ENCODE measurements at places on chromosomes 12 and 14. TPM values are rescaled to one million over a fixed set of nuclear protein-coding genes. Genes with fewer than 3 reads are reported as not detected.
A peak's percentile ranks its signal among the peaks of the same experiment; 100 is the strongest.

DNA sequence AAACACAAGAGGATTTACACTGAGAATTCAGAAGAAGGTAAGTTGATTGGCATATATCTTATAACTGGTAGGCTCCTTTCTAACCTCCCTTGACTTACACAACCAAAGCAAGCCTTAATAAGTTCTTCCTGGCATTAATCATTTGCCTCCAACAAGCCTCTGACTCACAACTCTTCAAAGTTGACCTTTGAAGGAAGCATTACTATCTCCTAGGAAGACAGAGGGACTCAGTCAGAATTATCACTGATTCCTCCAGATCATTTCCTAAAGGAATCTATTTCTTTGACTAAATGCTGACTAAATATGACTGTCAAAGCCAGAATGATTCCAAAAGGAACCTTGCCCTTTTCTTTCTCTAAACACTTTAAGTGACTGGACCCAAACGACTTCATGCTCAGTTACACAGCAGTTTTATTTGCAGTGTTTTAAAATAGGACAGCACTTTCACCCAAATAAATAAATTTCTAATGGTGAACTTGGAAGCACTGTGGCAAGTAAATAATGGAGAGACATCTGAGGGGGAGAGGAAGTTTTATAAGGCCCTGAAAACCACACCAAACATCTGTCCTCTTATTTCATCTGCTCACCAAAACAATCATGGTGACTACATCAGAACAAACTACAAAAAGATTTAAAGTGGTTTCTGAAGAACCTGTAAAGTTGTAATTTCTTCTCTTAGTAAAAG is 128.2 kb downstream of the KLHL28 start:
- peak; percentile 24 for DNase-seq

- DNase-seq: no peak
Measured at GRCh38 chr12:128795530-128796361, 28.0 kb downstream of the SLC15A4 start.

GRCh38 chr12:130335517-130336392 is 1.9 kb upstream of the PIWIL1 start:
- DNase-seq: peak; percentile 72

DNA sequence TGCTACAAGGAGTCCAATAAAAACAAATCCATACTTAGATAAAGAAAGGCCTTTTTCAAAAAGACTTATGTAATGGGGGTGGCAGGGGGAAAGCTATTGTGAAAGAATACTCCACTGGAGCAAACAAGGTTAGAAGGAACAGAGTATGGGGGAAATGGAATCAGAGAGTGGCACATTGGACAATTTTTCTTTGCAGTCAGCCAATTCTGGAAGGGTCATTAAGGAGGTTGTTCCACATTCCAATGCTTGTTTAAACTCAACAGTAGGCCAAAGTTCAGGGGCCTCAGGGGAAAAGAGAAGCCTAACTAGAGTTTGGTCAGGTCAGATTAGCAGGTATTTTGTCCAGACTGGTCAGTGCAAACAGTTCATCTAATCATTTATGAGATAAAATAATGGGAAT is 105.2 kb upstream of the RESF1 start:
- DNase-seq: no peak

DNA sequence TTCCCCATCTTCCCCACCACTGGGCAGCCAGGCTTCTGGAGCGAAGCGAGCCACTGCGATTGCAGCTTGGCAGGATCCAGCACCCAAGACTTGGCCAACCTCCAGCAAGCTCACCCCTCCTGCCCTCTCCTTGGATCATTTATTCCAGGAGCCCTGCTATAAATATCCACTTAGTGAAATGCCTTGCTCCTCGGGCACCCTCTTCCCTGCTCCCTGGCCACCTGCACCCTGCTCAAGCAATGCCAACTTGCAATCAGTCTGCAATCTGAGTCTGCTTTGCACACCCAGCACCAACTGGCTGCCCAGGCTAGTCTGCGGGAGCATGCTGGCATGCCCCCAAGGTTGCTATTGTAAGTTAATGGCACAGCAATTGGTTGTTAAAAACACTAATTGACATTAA is 666.0 kb downstream of the MED13L start:
- no peak for DNase-seq

GRCh38 chr12:3571323-3571722 is 80.3 kb downstream of the PRMT8 start:
- no peak for DNase-seq

DNA sequence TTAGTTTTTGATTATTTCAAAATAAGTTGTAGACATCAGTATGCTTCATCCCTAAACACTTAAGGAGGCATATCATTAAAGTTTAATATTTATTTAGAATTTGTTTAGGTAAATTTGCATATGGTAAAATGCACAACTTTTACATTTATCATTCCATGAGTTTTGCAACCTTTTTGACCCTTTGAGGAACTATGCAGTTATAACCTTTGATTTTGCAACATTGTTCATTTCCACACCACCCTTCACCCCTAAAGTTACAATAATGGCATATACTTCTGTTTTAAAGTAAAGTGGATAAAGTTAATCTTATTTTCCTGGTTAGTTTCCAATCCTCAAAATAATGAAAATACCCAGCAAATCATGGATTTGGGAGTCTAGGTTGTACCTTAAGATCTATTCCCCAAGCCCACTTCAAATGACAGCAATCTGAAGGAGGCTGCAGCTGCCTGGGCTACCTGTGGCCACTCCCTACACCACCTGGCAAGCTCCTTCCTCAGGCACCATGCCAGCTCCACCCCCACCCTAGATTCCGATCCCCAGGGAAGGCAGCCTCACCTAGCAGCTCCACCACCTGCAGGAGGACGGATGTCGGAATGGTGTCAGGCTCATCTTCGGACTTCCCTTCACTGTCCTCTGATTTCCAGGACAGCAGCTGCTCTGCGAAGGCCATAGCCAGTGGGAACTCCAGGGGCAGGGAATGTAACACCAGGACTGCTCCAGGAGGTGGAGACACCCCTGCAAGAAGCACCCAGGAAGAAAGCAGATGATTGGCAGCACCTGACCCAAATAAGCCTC is 65.1 kb downstream of the TRAFD1 start:
- no peak for DNase-seq

DNA sequence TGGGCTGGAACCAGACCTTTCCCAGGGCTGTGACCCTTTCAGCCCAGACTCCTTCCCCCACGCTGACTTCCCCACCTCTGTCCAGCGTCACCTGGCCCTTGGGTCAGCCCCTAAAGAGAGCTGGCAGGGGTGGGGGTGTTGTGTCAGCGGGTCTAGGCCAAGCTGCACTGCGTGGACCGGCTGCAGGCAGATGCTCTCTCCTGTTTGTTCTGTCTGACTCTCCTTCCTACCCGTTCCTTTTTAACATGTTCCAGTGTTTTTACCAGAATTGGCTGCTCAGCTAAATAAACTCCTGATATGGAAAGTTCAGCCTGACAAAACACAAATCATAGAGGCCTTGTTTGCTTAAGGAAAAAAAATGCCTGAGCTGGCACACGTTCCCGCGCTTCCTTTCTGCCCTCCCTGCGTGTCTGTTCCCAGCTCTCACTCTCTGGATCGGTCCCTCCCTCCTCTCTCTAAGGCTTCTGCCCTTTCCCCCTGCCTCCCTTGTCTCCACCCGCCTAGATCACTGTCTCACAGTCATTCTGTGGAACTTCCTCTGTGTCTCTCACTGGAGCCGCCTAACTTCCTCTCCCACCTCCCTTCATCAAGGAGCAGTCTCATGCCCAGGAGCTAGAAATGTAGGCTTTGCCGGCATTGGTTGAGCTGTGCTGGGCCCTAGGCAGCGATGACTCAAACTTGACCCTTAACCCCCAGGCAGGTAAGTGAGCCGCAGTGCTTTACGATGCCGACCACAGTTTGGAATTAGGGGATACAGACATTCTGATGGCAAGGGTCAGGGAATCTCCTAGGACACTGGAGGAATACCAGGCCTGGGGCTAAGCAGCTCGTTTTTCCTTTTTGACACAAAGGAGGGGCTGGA is 15.5 kb upstream of the MLXIP start:
- peak; percentile 75 for DNase-seq

- peak; percentile 80 for DNase-seq
Measured at GRCh38 chr14:96037891-96038557, 1.1 kb upstream of the C14orf132 start.

GRCh38 chr12:54427106-54427505 is 8.0 kb upstream of the ITGA5 start:
- DNase-seq: no peak

DNA sequence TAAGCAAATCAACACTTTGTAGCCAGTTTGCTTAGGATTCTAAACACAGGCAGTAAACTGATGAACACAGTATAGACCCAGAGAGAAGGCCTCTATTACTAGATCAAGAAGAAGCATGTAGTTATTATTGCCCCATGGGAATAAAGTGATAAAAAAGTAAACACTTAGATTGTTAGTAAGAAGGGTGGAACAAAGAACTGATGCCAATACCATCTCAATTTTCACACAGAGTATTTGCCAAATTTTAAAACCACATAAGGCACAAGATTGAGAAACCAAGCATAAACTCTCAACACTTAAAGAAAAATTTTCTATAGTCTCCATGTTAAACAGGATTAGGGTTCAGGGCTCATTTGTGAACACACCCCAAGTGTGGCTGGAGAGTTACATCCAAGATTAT is 77.0 kb upstream of the SYT1 start:
- DNase-seq: no peak

DNA sequence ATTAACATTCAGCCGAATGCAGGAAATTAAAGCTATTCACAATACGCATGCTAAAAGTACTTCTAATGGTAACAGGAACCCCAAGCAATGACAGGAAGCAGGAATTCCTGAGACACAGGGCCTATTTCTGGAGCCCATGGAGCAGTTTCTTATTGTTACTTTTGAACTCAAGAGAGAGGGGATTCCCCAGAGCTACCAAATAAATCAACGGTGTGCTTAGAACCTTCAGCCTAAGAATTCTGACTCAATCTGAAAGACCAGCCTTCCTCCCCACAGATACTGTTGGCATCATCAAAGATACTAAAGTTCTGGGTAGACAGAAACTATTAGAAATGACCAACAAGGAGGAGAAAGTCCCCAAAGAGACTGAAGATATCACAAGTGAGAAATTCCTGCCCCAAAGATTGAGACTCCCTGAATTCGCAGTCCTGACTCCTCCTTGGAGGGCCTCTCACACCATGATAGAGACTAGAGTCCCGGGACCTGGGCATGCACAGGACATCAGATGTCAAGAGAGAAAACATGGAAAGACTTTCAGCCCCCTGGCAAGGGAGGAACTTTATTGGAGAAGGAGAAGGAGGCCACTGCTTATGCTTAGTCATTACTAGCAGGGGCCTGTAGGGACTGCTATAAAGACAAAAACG is 32.7 kb downstream of the RTRAF start:
- DNase-seq: no peak

GRCh38 chr12:31859232-31859977 is 99.8 kb upstream of the RESF1 start:
- no peak for DNase-seq

DNA sequence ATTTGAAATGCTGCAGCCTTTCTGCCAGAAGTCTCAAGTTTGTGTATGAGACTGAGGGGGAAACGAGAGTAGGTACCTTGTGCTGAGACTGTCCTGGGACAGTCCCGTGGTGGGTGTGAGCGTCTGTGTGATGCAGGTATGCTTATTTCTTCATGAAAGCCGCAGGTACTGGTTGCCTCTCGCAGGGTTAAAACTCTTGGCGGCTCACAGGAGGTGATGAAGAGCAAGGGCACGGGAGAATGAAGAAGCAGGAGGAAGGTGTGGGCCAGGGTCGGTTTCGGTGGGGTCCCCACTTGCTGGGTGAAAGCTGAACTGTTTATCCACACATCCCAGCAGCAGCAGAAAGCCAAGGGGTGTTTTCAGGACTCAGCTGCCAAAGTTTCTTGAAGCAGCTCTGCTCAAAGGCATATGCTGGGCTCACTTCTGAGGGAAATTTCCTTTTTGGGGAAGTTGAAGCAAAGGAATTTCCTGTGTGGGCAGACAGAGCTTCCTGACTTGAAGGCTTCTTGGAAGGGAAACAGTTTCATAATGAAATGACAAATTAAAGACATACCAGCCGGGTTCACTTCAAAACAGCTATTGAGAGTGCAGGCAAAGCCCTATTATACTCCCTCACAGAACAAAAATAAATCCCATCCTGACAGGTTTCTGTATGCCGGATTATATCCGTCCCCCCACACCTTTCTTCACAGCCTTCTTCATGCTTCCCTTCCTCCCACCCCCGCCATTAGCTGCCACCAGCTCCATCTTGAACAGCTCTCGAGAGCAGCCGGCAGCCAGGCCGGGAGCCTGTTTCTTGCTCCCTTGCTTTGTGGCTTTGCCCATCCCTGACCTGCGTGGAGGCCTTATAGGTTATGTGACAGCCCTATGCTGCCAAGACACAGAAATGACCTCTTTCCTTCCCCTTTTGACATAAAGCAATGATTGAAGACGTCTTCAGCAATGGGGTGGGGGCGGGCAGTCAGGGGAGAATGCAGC is 116.6 kb downstream of the ETV6 start:
- no peak for DNase-seq

DNA sequence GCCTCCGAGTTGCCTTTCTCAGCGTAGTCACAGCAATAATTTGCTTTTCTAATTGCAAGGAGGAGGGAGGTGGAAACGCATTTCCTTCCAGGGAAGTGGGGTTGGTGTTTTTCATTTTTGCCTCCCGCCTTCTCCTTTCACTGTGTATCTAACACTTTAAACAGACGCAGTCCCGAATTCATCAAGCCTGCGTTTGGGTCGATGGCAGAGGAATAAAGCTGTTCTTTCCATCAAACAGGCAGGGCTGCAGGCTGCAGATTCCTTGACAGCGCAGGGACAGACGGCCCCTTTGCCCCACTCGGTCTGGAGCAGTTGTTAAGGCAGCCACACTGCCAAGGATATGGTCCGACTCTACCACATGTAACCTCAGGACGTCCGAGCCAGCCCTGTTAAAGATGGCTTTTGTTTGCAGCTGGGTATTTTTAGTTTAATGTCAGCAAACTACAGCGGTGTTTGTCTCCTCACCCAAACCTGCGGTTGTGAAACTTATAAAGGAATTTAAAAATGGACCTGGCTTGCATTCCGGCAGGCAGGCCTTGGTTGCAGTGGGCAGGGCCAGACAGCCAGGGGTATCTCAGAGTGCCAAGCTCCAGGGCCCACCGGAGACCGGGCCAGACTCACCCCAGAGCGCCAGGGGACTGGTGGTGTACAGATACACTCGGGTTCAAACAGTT is 2.1 kb downstream of the CHST11 start:
- peak; percentile 52 for DNase-seq

- DNase-seq: peak; percentile 67
Measured at GRCh38 chr14:68683326-68683725, 109.5 kb downstream of the ZFP36L1 start.

- DNase-seq: no peak
Measured at GRCh38 chr12:116483959-116484750, 75.0 kb upstream of the MAP1LC3B2 start.

GRCh38 chr12:16766736-16767135 is 160.8 kb upstream of the LMO3 start:
- DNase-seq: no peak

- DNase-seq: peak; percentile 86
Measured at GRCh38 chr12:49673446-49674317, 33.5 kb downstream of the FMNL3 start.

- DNase-seq: no peak
Measured at GRCh38 chr14:52360831-52361230, 46.7 kb downstream of the PTGER2 start.

- peak; percentile 53 for DNase-seq
Measured at GRCh38 chr12:109777544-109777943, 55.7 kb downstream of the TRPV4 start.

GRCh38 chr12:123712780-123713319 is 697 bp downstream of the ATP6V0A2 start:
- DNase-seq: peak; percentile 9

The PTPN6 gene
- total RNA-seq: not detected

The HOTAIR gene
- 2.2 TPM for total RNA-seq

The RNASE9 gene
- not detected for total RNA-seq

The C12orf50 gene
- total RNA-seq: not detected

The TOMM20L gene
- not detected for total RNA-seq

The PITPNM2 gene
- 1.1 TPM for total RNA-seq

The CCDC177 gene
- total RNA-seq: not detected

The ASCL1 gene
- not detected for total RNA-seq
